ENCODE measurements at places on chromosomes 1 and 21.
A peak's percentile ranks its signal among the peaks of the same experiment; 100 is the strongest.

DNA sequence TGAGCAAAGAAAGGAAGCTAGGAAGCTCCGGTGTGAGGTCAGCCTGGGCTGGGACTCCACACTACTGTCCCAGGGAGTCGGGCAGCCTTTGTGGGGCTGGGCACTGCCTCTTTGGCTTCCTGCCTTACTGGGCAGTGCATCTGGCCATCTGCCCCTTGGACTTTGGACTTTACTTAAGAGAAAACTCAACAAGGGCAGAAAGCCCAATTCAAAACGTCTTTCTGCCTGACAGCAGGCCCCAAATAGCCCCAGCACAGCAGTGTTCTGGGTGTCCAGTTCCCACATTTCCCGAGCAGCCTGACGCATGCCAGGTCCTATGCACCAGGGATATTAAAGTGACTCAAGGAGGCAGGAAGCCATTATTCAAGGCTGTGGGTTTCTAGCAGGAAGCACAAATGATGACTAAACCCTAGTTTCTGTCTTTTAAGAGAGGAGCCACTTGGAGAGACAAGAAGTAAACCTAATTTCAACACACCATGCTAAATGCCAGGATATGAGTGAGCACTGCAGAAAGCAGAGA lies 37.9 kb upstream of the EDEM3 start:
- DNase-seq, result peak; percentile 97

GRCh38 chr21:35579520-35580293 lies 480.6 kb downstream of the SETD4 start:
- DNase-seq, result no peak

- DNase-seq, result no peak
These were observed 133.4 kb upstream of the ERG start for GRCh38 chr21:38631676-38632075.

DNA sequence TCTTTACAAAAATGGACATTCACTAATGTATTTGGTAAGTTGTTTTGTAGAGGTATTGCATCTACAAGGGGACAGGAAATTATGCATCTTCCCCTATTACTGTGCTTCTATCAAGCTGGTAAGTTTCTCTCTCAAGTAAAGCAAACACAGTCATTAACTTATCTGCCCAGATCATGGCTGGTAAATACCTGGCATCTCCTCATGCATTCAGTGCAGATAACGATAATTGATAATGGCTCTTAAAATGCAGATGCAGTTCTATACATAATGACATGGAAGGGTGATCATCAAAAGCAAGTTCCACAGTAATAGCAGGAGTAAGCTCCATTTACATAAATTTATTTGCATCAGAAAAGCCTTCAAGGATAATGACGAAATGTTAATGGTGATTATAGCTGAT lies 122.4 kb downstream of the SIPA1L2 start:
- no peak for DNase-seq

- no peak for DNase-seq
These were observed 10.9 kb upstream of the PRELP start for GRCh38 chr1:203464743-203465142.

DNA sequence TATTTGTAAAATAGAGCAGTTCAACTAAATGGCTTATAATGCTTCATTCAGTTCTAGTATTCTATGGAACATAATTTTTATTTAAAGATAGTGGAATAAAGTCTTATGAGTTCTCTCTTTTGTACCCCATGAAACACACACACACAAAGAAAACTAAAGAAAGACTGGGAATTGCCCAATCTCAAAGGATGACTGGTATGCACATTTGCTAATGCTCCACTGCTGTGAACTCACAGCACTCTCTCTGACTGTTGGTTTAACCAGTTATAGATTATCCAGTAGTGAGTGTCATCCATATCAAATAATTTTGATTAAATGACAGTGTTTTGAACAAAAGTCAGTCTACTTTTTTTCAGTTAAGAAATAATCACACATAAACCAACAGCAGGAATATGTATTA lies 1082.4 kb upstream of the B3GALT2 start:
- DNase-seq, result peak; percentile 26

- no peak for DNase-seq
These were observed 261.4 kb upstream of the ZP4 start for GRCh38 chr1:238152119-238152518.

DNA sequence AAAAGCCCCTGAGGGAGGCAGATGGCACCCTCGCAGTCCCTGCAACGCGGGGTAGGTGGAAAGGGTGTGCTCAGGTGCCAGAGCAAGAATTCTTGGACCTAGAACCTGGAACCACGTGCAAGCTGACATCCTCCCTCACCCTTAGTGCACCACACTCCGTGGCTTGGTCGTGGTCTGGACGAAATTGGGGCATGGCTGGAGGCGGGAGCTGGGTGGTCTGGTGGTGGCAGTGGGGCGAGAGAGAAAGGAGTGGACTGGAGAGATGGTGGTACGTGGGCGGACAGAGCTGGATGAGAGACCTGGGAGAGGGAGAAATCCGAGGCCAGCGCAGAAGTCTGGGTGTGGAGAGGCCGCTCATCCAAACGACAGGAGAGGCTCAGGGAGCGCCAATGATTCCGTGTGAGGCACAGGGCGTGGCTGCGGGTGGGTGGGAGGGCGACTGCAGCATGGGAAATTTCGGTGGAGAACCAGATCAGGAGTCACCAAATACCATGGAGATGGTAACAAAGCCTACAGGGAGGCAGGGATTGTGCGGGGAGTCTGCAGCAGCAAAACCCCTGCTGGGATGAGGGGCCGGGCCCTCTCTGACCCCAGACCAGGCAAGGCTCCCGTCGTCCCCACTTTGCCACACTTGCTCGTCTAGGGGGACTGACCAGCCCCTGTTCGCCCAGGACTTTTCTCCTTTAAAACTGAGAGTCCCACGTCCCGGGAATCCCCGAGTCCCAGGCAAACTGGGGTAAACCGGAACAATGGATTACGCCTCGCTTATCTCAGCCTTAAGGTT lies 31.9 kb downstream of the CDCP2 start:
- no peak for DNase-seq

DNA sequence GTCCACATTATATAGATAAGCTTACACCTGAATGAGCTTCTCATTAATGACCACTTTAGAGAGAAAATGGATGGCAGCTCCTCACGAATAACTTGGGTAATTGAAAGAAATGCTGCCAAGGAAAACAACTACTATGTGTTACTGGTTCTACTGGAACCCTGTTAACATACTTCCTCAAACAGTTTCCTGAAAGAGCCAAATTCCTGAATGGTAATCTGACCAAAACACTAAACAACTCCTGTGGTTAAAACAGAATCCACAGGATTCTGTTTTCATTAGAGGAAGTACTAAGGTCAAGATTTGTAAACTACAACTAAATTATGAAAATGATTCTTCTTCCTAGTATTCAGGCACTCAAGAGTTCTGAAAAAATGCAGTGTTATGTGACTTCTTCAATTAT lies 107.2 kb downstream of the DNM3 start:
- DNase-seq, result peak; percentile 17

DNA sequence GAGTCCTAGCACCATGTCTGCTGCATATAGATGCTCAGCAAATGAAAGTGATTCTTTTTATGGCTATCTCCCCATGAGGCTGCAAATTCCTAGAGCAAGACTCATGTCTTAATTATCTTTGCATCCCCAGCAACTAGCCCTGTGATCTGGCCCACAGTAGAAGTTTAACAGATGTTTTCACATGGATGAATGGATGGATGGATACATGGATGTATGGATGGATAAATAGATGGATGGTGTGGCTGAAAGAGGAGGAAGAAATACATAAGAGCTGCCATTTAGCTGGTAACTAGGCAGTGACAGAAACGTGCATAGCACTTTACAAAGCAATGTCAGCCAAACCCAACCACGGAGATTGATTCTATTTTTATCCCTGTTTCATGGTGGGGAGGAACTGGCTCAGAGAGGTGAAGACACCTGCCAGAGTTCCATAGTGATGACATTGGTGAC lies 32.7 kb upstream of the ZBTB40 start:
- peak; percentile 80 for DNase-seq

DNA sequence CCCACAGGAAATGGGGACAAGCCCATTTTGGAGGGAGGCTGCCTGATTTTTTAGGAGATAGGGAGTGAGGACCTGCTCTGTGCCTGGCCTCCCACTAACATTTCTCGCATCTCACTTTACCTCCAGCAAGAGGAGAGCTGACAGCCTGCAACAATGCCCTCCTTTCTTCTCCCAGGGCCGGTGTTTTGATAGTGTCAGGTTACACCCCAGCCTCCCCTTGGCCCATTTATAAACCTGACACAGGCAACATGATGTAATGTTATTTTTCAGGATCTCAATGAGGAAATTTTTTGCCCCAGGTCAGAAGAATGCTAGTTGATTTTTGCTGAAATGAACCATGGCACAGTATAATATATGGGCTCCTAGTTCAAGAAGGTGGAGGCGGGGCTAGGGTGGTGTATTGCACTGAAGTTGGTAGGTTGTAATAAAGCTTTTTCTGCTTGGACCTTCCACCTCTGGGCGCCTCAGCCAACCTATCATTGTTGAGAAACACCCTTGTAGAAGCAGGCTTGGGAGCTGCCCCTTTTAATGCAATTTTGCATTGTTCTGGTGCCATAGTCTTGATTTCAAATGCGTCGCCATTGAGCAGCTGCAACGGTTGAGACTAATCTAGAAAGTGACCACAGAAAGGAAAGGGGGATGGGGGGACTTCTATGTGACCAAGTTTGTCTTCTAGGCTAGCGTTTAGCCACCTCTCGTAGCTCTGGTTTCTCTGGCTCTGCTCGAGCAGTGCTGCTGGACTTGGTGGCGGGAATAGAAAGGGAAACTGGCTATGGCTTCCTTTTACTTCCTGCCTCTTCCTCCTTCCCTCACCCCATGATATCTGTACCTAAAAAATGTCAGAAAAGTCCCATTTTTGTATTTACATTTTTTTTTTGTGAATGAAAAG lies 53.0 kb downstream of the PBX1 start:
- peak; percentile 82 for DNase-seq

DNA sequence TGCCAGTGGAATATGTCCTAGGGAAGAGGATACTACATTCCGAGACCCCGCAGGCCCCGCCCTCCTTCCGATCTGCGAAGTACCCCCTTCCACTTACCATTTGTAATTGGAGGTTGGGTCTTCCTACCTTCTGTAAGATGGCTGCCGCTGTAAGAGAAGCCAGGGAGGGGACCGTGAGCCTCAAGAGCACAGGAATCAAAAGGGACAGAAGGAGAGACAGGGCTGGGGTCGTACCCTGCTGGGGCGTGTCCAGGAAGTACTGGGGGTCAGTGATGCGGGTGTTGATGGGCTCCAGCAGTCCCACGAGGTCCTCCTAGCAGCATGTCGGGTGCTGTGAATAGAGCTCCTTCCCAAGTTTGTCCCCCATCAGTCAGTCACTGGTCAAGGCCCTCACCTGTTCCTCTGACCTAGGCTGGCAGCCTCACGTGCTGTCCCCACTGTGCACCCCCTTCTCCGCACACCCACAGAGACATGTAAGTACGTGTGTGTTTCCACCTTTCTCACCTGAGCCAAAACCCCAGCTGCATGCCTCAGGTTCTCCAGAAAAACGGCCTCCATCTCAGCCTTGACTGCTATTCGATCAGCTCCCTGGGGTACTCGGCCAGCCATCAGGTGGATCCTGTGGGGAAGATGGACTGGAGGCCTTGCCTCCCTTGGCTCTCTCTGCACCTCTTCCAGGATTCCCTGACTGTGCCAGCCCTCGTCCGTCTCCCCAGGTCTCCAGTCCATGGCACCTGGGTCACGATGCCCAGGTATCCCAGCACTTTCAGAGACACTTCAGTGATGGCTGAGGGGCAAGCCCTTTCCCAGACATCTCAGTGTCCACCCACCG lies 1.8 kb downstream of the HYI start:
- no peak for DNase-seq

DNA sequence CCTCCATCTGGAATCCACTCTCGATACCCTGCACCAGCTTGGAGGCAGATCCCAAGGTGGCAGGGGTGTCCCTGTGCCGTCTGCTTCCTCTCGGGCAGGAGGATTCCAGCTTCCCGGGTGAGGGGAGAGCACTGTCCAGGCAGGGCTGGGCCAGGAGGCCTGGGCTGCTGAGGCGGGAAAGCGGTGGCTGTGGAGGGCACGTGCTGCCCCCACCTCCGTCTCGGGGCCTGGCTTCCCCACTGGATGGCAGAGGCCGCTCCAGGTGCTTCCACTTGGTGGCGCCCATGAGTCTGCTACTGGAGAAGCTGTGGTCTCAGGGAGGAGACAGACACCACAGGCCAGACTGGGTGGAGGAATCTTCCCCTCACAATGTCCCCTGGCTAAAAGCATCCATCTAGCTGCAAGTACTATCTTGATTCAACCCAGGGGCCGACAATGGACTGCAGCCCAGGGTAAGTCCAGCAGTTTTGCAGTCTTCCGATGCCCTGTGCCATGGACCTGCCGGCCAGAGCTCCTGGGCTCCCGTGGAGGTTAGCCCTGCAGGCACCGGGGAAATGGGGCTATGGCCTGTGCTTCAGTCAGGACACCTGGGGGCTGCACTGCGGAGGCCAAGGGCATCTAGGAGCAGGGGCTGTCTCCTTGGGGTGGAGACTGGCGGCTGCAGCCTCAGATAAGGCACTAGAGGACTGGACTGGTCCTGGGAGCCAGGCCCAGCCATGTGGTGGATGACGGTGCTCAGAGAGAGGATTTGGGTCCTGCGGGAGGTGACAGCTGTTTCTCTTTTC lies 41.3 kb upstream of the EIF4G3 start:
- peak; percentile 28 for DNase-seq

GRCh38 chr1:59220356-59220755 lies 76.5 kb upstream of the FGGY start:
- DNase-seq, result no peak

DNA sequence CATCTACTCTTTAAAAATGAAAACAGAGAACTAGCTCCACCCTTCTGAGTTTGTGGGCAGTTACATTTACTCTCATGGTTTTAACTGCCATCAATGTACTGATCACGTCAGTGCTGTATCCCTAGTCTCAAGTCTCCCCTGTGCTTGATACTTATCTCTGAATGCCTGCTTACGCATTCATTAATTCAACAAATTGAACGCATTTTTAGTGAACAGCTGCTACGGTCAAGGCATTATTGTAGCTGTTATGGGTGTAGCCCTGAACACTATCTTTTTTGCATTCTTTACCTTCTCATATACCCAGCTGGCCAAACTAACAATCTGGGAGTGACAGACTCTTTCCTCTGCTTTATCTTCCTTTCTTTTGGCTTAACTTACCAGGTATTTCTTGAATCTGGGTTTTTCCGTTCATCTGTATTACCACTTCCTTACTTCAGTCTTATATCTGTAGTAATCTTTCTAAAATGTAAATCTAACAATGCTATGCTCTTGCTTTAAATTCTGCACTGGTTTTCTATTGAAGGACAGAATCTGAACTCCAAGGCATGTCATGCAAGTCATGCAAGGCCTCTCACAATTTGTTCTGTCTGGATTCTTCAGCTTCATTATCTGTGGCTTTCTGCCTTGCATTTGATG lies 33.3 kb downstream of the SMG7 start:
- no peak for DNase-seq
